ENCODE measurements at places on chromosomes 7 and 10. TPM values are rescaled to one million over a fixed set of nuclear protein-coding genes. Genes with fewer than 3 reads are reported as not detected.

CLEC2L gene
- total RNA-seq: 0.09 TPM

EXOC4 gene
- 24.1 TPM for total RNA-seq

SEMA4G gene
- total RNA-seq: 8.4 TPM

MARVELD1 gene
- 43.3 TPM for total RNA-seq

METTL27 gene
- total RNA-seq: 8.2 TPM

C10orf53 gene
- total RNA-seq: not detected
